ENCODE measurements at places on chromosomes 7 and 10.

DNA sequence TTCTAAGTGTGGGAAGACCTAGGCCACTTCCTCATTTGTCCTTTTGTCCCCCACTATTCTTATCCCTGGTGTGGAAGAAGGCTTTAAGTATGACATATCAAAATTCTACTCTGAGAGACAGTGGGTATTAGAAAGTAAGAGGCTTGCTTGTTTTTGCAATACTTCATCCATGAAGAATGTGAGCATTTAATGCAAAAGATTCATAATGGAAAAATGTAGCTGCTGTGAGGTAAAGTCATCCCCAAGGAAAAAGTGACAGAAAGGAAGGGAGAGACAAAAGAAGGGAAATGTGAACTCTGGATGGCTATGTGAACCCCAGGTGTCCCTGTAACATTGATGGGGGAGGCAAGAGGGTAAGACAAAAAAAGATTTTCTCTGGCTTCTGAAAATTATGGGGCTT lies 607.5 kb downstream of the SORCS1 start:
- DNase-seq, result no peak

GRCh38 chr7:41693150-41693997 lies 9.5 kb downstream of the INHBA start:
- no peak for DNase-seq

GRCh38 chr7:33666531-33666930 lies 238.8 kb upstream of the BMPER start:
- no peak for DNase-seq

DNA sequence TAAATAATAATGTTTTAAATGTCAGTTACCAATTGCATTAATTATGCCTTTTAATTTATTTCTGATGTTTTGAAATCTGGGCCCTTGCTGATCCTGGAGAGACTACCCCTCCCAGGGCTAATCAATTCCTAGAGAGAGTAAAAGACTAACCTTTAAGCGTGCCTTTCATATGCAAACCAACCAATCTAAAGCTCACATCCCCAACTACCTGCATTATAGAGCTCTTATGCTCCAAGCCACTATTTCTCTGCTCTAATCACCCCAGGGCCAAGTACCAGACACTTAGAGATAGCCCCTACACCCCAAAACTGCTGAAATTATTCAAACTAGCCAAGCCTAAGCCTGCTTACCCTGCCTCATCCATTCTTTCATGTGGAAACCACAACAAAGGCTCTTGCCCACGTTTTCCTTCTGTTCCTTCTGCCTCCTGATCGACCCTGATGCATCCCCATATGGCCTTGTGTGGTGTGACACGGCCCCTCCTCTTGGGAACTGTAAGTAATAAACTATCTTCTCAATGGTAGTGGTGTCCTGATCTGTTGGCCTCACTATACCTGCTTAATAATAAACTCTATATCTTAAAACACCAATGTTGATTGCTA lies 97.7 kb downstream of the HIBADH start:
- DNase-seq, result no peak

Measured in stomach (tissue), 19 donors.